Pons (tissue), 1 donor: ENCODE measurements at places on chromosomes 4 and X.

- no peak for DNase-seq
Measured at GRCh38 chr4:6794189-6794588, 11.7 kb downstream of the KIAA0232 start.

- DNase-seq = no peak
Measured at GRCh38 chrX:110280954-110281353, 36.9 kb downstream of the AMMECR1 start.

- DNase-seq = no peak
Measured at GRCh38 chr4:101265816-101266172, 81.5 kb downstream of the PPP3CA start.

- no peak for DNase-seq
Measured at GRCh38 chr4:87399954-87400353, 9.0 kb upstream of the HSD17B11 start.

GRCh38 chrX:107677501-107677901 is 49.2 kb downstream of the PRPS1 start:
- DNase-seq = no peak

DNA sequence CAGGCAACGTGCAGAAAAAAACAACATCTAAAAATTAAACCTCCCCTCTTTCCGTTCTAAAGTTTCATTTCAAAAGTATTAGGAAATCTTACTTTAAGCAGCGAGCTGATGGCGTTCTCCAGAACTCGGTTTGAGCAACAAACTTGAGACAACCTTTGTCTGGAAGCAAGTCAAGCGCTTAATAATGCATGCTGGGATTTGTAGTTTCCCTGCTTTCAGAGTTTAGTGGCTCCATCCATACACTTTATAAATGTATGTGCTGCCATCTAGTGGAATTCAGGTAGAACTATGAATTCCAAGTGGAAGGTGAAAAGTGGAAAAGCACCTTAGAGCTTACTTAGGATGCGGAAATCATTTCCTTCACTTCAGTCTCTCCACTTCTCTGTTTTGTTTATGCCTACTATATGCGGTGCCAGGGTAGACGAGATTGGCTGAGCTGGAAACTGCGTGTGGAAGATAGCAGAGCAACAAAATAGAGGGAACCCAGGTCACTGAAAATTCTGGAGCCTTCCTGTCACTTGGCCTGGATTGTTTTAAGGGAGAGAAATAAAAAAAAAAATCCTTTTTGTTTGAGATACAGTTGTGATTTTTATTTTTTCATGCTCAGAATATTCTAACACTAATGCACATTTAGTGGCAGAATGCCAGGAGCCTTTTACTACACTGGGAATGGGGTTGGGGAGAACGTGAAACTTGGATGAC is at the start of gene BDH2:
TSS of gene BDH2 (minus strand) at position 144 of the 702 bp plus-strand sequence. CDS start 3,580 bp downstream, outside the sequence.
- DNase-seq = peak; percentile 98

DNA sequence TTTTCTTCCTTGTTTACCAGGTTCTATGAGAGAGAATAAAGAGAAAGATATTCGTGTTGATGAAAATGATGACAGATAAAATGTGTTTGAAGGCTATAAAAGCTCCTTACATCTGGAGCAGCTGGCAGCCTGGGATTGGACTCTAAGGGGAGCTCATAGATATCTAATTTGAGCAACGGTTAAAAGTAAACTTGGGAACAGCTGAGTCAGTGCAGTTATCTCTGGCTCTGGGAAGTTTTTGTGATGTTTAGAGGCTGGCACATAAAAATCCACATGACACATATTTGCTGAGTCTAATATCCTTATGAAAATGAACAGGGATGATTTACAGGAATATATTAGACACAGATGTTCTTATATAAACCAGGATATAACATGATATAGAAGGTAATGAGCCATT is 331.8 kb upstream of the TENM3 start:
- DNase-seq = no peak

DNA sequence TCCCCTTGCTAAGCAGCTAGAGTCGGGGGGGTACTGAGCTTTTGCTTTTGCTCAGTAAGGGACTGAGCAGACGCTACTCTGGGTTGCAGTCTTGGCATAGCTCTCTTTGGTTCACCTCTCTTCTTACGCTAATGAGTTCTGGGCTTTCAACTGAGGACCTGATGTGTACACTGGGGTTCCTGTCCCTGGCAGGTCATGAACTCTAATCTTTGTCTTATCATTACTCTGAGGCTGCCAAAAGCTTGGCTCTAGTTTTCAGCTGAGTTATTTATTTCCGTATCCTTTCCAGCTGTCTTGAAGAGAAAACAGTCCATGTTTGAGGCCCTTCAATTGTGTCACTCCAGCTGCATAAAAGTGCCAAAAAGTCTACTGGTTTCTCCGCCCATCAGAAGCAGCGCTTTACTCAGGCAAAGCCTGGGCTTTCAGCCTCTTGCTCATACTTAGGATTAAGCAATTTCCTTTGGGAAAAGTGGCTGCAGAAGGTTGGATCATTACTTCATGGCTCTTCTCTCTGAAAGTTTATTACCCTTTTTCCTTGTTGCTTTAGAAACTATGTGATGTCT is 121.0 kb upstream of the STOX2 start:
- no peak for DNase-seq

DNA sequence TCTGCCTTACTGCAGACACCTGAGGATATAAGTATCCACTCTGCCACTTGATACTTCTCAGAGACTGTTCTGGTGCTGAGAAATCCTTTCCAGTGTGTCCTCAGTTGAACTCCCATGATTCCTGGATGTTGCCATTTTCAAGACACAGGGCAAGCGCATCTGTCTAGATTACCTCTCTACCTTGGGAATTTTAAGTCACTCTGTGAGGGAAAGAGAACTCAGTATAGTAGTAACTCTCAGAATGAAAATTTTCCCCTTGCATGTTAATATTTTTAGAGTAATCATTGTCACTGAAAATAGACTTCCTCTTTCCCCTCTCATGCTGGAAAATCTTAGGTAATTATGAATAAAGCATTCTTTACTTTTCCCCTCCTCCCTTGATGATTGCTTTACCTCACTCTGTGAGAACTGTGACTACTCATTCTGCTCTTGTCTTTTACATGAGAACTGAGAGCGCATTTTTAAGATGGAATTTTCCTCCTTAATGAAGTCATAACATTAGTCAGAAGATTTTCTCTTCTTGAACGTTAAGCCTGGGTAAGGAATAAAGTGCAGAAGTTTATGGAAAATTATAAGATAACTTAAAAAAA is 45.0 kb downstream of the TET2 start:
- peak; percentile 22 for DNase-seq

DNA sequence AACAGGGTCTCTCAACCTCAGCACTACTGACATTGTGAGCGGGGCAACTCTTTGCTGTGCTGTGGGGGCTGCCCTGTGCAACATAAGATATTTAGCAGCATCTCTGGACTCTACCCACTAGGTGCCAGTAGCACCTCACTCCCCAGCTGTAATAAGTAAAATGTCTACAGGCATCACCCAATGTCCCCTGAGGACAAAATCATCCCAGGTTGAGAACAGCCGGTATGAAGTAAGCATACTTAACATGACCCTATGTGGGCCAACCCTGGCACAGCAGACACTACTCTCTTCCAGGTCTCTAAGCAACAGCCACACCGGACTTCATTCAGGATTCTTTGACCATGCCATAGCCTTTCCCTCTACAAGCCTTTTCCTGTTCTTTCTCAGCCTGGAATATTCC is 10.5 kb upstream of the MGST2 start:
- DNase-seq = peak; percentile 39

GRCh38 chr4:10079256-10079655 is 37.3 kb downstream of the WDR1 start:
- no peak for DNase-seq

- no peak for DNase-seq
Measured at GRCh38 chrX:107729558-107730297, 45.9 kb downstream of the TSC22D3 start.

DNA sequence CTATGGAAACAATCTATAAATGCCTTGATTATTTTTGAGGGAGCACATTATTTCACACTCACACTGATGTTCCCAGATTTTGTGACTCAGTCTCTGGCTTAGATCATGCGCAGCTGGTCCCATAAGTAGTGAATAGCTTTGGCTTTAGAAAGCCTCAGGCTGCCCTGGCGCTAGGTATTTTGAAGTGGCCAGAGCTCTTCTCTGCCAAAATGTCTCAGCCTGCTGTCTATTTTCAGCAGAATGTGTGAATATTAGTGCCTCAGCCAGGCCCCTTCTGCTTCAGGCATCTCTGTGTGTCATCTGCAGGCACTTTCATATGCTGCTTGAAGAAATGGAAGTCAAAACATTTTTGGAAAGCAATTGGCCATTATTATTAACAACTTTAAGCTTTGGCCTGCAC is 931.0 kb upstream of the INTU start:
- DNase-seq = peak; percentile 23

GRCh38 chr4:6446130-6446482 is 26.3 kb downstream of the PPP2R2C start:
- no peak for DNase-seq

DNA sequence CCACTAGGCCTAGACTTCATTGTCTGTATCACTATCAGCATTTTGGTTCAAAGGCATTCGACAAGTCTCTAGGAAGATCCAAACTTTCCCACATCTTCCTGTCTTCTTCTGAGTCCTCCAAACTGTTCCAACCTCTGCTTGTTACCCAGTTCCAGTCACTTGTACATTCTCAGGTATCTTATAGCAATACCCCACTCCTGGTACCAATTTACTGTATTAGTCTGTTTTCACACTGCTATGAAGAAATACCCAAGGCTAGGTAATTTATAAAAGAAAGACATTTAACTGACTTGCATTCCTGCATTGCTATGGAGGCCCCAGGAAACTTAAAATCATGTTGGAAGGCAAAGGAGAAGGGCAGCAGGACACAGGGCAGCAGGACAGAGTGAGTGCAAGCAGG is 293.9 kb downstream of the ARAP2 start:
- no peak for DNase-seq

DNA sequence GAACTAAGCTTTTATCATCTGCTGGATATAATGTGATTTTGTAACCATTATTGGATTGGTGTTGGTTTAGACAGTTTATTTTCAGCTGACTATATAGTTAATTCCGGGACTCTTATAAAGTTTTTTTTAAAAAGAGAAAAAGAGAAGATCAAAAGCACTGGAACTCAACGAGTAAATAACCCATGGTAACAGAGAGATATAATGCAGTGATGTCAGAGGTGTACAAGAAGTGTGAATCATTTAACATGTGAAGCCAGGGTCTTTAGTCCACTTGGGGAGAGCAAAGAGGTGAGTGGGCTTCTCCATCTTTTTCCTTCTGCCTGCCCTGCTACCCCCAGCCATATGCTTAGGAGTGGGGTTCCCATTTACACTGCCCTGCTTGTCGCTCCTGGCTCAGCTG is 3.2 kb downstream of the TMEM165 start:
- DNase-seq = peak; percentile 67

GRCh38 chrX:10579112-10580011 is 41.0 kb downstream of the MID1 start:
- DNase-seq = no peak

GRCh38 chr4:35511851-35512250 is 732.5 kb downstream of the ARAP2 start:
- DNase-seq = no peak

DNA sequence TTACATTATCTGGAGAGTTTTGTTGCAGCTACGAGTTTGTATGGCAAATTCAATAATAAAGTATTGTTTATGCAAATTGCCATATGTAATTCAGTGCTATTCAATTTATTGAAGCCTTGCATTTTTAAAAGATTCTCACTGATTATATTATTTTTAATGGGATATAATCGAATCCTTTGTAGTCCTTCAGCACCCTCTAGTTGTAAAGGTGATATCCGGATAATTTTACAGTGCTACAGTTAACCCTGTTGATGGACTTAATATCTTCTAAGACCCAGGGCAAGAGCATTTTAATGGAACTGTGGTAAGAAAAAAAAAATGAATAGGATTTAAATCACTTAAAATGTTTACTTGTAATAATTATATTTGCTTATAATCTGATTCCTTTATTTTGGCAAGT is 48.5 kb upstream of the GRIA2 start:
- no peak for DNase-seq

GRCh38 chr4:25013756-25014661 is 16.7 kb downstream of the LGI2 start:
- DNase-seq = peak; percentile 51

DNA sequence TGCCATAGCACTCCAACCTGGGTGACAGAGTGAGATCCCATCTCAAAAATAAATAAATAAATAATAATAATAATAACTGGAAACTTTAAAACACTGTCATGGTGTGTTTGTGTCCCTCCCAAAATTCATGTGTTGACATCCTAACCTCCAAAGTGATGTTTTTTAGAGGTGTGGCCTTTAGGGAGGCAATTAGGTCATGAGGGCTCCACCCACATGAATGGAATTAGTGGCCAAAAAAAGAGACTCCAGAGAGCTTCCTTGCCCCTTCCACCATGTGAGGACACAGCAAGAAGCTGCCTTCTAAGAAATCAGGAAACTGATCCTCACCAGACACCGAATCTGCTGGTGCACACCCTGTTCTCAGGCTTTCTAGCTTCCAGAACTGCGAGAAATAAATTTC is 23.8 kb upstream of the RAPGEF2 start:
- no peak for DNase-seq

DNA sequence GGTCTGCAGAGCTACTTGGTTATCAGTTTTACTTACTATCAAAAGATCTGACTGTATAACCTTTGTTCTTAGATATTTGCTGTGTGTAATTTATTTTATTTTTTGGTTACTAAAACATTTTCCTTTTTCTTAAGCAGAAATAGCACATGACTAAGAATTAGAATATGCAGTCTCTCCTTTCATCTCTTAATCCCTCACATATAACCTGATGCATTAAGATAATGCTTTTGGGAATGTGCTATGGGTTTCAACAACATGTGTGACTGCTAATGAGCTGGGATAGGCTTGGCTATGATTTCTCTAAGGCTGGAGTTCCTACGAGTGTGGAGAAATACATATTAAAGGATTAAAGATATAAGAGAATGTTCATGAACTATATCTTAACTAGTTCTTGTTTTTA is 41.5 kb downstream of the SHROOM3 start:
- DNase-seq = no peak

GRCh38 chr4:128163177-128164117 is 102.3 kb downstream of the LARP1B start:
- no peak for DNase-seq

GRCh38 chrX:75784680-75785491 is at the start of gene MAGEE2:
TSS of gene MAGEE2 (minus strand) at chrX:75785254. CDS start at chrX:75785051, 203 bp downstream.
- peak; percentile 26 for DNase-seq

GRCh38 chr4:128387600-128388351 is 100.2 kb upstream of the PGRMC2 start:
- DNase-seq = no peak

DNA sequence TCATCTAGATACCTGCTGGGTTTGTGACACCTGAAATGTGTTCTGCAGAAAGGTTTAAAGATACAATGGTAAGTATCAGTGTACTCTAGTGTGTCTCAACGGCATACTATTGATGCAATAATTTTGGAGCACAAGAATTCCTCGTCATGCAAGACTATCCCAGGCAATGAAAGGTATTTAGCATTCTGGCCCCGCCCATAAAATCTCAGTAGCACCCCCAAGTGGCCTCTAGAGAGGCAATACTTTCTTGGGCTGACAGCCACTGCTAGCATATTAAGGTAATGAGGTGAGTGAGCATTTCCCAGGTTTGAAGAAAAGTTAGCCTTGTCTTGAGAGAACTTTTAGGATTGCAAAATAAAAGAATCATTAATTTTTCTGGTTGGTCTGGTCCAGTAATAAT is 24.0 kb downstream of the TAB3 start:
- no peak for DNase-seq
